ENCODE measurements at places on chromosomes 16 and 17. TPM values are rescaled to one million over a fixed set of nuclear protein-coding genes. Genes with fewer than 3 reads are reported as not detected.

- DNase-seq: no peak
These were observed 4.1 kb upstream of the PPP1R9B start for GRCh38 chr17:50154604-50155003.

- no peak for DNase-seq
These were observed 5.9 kb downstream of the ZNF646 start for GRCh38 chr16:31080035-31080629.

DNA sequence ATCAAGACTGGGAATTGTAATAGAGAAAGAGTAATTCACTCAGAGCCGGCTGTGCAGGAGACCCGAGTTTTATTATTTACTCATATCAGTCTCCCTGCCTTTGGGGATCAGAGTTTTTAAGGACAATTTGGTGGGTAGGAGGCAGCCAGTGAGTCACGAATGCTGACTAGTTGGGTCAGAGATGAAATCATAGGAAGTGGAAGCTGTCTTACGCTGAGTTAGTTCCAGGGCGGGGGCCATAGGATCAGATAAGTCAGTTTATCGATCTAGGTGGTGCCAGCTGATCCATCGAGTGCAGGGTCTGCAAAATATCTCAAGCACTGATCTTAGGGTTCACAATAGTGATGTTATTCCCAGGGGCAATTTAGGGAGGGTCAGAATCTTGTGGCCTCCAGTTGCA is 20.2 kb upstream of the GUCY2D start:
- no peak for DNase-seq

- no peak for DNase-seq
These were observed 100.1 kb upstream of the CHMP6 start for GRCh38 chr17:80891397-80892018.

DNA sequence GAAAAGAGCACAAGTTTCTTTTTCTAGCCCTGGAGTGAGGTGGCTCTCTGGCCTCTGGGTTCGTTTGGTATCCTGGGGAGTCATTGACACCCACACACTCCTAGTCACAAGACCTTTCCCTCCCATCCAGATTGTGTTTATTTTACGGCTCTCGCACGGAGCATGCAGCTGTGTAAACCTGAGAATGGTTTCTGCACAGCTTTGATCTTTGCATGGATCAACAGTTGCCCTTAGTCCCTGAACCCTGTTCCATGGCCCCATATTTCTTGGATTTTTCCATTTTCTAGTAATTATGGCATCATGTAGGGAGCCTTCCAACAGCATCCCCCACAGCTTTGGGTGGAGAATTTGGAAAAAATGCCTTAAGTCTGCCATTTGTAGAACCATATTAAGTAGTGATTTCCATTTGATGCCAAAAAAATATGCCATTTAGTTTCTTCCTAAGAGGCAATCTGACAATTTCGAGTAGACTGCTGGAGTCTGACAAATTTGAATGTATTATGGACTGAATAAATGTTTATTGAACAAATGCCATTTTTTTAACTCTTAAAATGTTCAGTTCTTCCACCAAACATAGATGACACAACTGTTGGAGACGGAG is 197.7 kb downstream of the WWOX start:
- DNase-seq: no peak

DNA sequence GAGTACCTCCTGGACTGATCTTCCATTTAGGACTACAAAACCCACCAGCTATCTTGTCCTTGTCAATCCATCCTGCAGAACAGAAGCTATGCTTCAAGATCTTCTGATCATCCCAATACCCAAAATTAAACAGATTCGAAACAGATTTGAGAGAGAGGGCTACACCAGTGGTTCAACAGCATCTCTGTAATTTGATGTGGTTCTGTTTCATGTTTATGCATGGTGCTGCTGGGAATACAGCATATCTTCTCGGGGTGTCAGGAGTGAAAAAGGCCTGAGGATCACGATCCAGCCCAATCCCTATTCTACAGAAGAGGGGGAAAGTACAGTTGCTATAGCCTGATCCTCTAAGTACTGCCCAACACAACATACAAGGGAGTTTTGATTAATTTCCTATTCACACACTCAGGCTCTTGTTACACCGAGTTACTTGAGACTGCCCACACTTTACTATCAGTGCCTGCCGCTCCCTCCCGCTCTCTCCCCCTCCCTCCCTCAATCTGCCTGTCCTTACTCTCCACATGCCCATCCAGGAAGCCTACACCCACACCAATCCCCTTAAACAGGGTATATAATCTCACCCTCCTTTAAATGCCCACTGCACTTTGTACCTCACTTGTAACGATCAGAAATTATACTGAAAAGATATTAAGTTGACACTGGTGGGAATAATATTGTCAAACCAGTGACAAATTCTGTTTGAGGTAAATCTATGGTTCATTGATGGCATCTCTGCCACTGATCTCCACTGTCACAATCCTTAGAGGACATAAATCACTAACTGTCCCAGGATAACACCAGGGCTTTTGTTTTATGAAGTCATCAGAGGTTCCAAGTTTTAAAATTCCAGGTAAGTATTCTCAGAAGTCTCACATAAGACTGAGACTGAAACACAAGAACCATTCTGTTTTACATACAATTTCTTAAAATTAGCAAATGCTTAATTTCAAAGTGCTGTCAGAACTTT is 89.3 kb upstream of the PLEKHM1 start:
- peak; percentile 16 for DNase-seq

DNA sequence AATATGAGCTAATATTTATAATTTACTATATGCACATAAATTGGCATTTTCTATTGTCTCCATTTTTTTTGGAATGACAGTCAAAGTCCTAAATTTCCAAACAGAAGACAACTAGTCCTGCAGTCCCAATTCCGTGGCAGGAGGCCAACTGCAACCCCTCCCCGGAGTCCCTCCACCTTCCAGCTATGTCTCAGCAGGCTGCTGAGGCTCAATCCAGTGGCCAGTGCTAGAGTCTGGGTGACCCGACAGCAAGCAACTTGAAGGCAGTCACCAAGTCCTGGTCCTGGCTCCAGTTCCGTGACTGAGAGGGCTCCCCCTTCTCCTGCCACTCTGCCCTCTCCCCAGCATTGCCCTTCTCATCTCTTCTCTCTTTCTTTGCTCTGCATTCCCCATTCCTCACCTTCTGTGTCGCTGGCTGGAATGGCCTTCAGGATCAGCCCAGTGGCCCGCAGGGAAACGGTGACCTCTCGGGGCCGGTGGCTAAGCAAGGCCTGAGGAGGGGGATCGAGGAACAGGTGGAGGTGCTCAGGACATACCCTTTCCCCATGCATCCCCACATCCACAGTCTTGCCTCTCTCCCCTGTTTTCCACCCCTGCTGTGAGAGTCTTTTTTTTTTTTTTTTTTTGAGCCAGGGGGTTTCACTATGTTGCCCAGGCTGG is 22.4 kb upstream of the MFSD6L start:
- DNase-seq: no peak

- peak; percentile 54 for DNase-seq
These were observed 5.0 kb downstream of the SLC6A2 start for GRCh38 chr16:55660828-55661227.

- DNase-seq: no peak
These were observed 15.7 kb upstream of the MRC2 start for GRCh38 chr17:62611728-62612127.

MYH2 gene
- total RNA-seq: 42.5 TPM

DNA sequence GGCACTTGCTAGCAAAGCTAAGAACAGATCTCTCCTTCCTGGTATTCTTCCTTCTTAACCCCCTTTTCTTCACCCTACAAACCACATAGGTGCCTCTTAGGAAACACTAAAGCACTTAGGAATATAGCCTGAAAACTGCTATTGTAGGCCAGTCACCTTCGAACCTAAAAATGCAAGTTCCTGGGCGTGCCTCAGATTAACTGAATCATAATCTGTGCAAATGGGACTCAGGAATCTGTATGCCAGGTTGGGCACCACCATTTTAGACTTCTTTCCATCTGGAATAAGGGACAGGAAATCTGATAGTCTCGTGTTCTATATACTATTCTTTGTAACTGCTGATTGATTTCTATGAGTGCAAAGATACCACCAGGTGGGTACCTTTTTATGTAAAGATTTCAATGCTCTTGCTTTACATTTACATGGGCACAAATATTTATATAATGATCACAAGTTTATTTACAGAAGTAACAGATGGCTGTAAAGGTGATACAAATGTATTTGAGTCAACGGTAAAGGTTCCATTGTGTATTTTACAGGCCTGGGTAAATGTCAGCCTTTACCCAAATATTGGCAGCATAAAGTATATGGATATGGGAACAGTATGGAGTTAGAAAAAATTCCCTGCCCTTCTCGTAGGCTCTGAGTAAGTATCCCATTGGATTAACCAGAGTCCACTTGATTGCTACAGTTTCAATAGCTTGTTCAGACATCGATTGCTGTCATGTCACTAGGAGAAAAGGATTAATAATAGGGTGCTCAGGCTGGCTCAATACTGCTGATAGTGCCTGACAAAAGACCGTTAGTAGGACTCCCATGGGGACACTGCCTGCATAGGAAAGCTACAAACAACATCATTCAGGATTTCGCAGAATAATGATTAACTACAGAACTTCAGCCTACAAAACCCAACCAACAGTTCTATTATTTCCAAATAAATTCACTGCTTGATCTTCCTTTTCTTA is 124.7 kb downstream of the SNX11 start:
- DNase-seq: no peak

CYTH1 gene
- total RNA-seq: 17.3 TPM

PGS1 gene
- 22.9 TPM for total RNA-seq

GRCh38 chr16:19235478-19235877 is 50.1 kb upstream of the CLEC19A start:
- no peak for DNase-seq

DNA sequence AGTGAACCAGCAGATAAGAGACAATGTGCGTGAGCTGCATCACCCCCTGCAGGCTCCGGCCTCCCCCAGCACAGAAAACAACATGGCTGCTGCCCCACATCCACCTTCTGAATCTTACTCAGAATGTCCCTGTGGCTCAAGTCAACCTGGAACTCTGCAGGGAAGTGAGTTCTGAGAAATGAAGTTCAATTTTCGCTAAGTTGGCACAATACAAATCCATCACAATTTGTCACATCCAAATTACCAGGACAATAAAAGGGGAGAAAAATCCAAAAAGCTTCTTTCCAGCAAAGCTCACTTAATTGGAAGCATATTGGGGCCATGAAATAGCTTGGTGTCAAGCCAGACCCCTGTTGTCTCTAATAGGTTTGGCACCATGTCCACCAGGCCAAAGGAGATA is 38.1 kb downstream of the CLEC19A start:
- DNase-seq: no peak

DNA sequence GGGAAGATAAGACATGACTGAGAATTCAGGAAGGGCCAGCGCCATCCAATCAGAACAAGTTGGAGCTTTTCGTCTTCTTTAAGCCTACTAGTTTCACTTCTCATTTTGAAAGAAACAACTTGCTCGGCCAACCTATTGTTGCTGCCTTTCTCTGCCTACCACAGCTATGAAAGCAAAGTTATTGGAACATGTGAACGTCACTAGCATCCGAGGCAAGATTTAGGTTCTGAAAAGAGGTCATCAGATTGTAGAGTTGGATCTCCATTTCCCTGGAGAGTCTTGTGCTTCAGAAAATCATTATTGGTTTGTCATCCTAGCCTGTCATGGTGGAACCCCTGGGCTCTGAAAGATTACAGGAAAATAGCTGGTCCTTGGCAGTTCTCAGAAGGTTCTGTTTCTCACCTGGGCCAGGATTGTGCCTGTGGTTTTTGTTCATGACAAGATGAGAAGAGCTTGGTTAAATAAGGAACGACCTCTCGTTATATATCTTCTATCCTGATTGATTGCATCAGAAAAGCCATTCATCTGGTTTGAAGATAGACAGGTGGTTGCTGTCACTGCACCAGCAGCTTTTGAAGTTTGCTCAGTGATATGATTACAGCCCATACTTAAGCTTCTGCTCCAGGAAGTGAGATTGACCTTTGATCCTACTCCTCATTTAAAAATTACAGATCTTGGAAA is 25.3 kb downstream of the CDH13 start:
- no peak for DNase-seq

DNA sequence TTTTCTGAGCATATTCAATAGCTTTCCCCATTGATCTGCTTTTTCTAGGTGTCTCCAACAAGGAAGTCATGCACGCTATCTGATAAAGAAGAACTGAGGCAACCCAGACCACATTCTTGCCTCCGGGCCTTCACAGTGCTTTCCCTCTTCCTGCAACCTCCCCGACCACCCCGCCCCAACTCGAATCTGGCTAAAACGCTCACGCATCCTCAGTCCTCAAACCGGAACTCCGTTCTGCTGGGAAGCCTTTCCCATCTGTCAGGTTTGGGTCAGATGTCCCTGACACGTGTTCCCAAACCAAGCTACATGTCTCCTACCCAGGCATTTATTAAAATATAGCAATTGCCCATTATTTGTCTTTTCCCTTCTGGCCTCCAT is 112.7 kb downstream of the VPS53 start:
- no peak for DNase-seq

TBX2 gene
- total RNA-seq: 9.2 TPM

- no peak for DNase-seq
These were observed 20.7 kb downstream of the PHKB start for GRCh38 chr16:47481698-47482374.

DNA sequence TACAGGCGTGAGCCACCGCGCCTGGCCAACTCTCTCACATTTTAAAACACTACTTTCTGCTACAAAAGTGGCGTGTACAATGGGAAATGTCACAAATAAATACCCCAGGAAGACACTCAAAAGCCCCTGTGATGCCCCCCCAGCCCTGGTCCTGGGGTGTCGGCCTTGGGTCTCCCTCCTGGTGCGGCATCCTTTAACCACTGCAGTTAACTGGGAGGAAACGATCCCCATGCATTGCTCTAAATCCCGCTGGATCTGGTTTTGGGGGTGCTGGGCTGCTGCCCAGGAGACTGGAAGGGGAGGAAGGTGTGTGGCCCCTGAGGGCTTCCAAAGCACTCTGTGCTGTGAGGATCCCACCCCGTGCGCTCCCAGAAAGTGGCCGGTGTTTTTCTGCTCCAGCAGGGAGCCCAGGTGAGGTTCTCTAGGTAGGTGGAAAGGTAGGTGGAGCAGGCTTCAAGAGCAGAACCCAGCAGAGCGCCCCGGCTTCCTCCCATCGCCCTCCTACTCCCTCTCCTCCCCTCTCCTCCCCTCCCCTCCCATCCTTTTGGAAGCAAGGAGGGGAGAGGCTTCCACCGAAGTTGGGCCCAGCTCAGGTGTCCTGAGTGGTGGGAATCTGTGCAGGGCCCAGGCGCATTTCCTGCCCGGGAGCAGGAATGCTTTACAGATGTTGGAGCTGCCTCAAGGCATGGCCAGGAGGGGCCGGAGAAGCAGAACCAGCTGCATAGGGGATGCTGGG is 363.3 kb downstream of the SEC14L1 start:
- peak; percentile 32 for DNase-seq

Measured in muscle of leg (tissue), 16 donors.